ENCODE measurements at places on chromosomes 12 and 14.
A peak's percentile ranks its signal among the peaks of the same experiment; 100 is the strongest.

DNA sequence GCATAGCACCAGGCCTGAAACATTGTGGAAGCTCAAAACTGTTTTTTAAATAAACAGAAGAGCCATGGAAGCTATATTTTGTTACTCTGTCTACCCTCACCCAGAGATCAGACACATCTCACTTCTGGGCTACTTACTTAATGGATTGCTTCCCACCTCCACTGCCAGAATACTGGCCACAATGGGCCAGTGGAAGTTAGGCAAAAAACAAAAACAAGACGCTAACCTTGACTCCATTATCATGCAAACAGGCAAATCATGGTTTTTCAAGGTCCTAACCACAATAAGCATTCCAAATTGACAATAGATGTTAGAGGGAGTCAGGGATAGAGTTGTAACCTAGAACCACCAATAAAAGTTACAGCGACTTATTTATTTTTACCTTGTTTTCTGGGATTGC, 52.7 kb upstream of the PTCSC3 start:
- no peak for DNase-seq

- DNase-seq = no peak
Observed at GRCh38 chr14:60848066-60848465, 113.5 kb downstream of the MNAT1 start.

- DNase-seq = no peak
Observed at GRCh38 chr12:21542403-21542802, 16.3 kb downstream of the SPX start.

- peak; percentile 27 for DNase-seq
Observed at GRCh38 chr14:63745858-63746425, 18.1 kb upstream of the SGPP1 start.

DNA sequence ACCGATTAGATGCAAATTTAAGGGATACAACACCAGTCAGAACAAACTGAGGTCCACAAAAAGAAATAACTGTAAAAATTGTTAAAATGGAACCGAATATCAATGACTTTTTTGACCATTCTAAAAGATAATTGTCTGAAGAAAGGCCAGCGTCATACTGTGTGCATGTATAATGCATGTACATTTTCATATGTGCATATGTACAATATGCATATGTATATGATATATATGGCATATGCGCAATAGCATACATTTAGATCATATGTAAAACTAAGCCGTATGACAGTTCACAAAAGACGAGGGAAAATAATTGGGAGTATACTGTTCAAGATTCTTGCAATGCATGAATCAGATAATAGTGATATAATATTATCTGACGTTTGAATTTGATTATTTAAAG, 475.8 kb upstream of the TMEM132C start:
- DNase-seq = no peak

GRCh38 chr14:89384023-89384422, 33.0 kb downstream of the FOXN3 start:
- DNase-seq = no peak

DNA sequence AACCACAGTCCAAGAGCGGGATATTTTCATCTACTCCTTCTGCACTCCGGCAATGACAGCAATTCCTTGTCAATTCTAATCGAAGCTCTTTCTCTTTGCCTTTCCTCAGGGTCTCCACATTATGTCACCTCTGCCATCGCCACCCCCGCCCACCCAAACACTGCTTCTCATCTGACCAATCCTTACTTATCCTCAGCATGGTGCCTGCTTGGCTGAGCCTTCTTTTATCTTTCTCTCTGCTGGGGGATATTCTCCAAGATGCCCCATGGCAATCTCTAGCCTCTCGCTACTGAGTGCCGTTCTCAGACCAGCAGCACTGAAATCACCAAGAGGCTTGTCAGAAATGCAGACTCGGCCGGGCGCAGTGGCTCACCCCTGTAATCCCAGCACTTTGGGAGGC, 100.6 kb downstream of the PTPRB start:
- no peak for DNase-seq

DNA sequence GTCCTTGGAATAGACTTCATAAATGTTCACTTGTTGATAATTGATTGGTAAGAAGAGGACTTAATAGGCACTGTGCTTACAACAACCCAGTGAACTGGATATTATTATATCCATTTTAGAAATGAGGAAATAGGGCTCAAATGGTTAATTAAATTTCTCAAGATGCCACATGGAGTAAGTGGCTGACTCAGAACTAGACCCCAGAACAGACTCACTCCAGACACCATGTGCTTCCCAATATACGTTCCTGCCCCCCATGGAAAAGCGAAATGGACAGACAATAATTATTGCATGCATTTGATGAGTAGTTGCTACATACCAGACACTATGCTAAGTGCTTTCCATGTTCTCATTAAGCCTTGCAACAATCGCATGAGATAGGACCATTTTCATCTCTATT, 895 bp upstream of the ANKS1B start:
- DNase-seq = no peak

DNA sequence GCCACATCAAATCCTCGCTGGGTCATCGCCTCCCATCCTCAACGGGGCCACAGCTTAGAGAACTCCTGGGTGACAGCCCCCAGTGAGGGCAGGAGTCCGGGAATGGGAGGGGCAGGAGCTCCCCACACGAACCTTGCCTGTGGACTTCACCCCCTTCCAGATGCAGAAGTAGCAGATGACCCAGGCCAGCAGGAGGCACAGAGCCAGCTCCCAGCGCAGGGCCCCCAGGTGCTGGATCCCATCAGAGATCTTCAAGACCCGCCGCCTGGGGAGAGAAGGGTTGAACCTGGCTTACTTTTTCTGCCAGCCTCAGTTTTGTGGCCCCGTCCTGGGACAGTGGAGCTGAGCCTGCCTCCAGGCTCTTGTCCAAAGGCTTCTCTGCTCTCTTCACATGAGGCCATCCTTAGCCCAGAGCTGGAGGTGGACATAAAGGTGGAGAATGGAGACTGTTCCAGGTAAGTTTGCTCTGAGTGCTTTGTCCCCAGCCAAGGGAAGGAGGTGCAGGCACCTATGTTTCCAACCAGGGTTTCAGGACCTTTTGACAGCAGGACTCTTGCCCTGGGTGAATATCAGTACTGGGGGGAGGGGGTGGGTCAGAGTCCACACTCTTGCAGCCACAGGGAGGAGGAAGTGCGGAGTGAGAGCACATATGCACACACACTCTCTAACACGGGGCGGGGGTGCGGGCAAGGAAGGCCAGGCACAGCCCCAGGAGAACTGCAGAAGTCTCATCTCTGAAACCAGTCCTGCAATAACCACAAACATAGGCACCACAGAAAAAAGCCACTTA, 23.3 kb upstream of the SLC6A12 start:
- DNase-seq = no peak

DNA sequence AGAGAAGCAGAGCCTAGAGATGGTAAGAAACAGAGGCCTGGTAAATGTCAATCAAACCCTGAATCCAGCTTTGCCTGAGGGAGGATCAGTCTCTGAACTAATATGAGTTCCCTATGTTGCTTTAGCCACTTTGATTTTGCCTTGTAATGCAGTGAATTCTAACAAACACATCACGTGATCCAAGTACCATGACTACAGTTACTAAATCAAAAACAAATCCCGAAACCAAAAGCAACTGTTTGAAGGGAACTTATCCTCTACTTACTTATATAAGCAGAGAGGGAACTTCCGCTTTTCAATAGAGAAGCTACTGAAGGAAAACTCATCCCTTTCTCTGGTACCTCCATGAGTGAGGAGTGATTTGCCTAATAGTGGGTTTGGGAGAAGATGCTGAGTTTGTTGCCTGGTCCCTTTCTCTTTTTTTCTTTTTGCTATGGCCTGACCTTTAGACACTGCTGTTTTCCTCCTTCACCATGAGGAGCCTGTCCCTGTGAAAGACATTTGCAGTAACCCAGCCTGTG, 7.7 kb upstream of the PPTC7 start:
- DNase-seq = peak; percentile 82

DNA sequence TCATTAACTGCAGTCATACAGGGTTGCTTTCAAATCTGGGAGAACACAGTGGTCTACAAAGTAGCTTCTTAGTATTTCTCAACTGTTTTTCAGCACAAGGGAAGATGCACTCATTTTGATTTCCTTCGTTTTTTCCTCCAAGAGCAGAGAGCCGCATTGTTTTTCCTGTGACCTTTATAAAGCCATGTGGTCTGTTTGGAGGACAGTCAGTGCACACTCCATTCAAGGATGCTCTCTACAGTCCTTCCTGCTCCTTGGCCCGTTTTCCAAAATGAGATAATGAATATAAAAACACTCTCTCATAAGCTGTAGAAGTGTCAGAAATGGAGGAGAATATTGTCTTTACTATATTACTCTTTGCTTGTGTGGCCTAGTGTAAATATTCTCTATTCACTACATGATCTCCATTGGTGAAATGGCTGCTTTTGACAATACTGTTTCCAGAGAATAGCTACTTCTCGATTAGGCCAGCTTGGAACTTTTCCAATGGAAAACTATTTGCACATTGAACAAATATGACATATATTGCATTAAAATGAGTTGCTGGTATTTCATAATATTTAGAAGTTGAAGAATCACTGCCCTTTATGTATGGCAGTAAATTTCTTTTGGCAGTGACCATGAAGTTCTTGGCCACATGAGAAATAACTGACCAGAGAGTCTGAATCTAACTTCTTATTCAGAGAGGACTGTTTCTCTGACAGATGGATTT, 393.1 kb upstream of the RGS6 start:
- DNase-seq = no peak

GRCh38 chr12:14833952-14834351, 9.4 kb downstream of the ART4 start:
- DNase-seq = no peak

- peak; percentile 24 for DNase-seq
Observed at GRCh38 chr12:88400302-88400701, 180.0 kb downstream of the KITLG start.

DNA sequence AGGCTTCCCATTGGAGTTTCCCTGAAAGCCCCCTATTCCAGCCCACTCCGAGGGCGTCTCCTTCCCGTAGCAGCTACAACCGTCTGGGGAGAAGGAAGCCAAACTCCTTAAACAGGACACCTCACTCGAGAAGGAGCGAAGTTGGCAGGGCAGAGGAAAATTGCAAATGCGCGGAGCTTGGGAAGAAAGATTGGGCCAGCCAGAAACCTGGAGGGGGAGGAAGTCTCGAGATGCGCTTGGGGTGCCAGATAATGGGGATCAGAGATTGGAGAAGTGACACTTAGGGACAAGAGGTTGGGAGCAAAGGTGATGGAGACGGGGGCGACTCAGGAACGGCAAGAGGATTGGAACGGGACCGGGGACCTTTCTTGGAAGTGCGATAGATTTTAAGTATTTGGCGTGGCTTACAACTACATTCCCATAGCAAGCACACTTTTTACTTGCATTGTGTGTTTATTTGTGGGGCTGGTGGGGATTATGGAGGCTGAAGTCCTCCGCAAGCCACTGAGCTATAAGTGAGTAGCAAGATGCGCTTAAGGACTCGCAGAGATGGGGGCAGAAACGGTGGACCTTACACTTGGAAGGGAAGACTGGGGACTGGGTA, 926 bp downstream of the HRK start:
- no peak for DNase-seq

GRCh38 chr12:120072472-120073249, 43.9 kb downstream of the RAB35 start:
- DNase-seq = no peak

GRCh38 chr14:95098984-95099599, 58.2 kb downstream of the DICER1 start:
- no peak for DNase-seq

- no peak for DNase-seq
Observed at GRCh38 chr14:95759941-95760340, 46.0 kb upstream of the TCL1A start.

DNA sequence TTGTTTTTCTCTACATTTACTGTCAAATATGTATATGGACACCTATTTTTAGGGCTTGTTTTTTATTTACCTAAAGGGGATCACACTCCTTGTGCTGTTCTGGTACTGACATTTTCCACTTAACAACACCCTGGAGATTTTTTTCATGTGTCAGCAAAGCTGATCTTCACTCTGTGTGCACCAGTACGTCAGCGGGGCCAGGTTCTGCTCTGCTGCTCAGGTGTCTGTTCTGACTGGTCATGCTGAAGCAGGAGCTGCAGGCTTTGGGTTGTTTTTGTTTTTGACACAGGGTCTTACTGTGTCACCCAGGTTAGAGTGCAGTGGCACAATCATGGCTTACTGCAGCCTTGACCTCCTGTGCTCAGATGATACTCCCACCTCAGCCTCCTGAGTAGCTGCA, 81.9 kb upstream of the CCND2 start:
- no peak for DNase-seq

DNA sequence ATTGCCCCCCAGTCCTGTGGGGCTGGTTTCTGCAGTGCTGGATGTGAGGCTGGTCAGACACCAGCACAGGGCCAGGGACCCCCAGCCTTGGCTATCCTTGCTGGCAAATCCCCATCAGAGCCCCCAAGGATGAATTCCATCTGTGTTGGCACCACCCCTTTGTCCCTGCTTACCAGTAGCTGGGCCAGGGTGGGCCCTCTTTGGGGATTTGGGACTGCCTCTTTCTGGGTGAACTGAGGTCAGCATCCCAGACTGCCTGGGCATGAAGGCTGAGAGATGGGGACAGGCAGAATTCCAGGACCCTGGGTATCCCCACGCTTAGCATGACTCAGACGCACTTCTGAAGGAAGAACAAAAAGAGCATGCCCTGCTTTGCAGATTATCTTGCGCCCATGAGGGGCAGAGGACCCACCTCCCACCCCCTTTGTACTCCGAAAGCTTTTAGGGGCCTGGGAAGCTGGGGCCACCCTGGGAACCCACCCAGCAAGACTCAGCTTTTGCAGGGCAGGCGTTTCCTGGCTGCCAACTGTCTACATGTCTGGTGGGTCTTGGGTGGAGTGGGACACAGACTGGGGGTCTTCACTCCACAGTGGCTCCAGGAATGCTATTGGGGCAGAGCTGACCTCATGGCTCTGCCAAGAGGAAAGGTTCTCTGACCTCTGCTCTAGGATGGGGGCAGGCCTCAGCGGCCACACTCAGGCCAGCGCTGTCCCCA, 26.8 kb downstream of the RFLNA start:
- DNase-seq = no peak

DNA sequence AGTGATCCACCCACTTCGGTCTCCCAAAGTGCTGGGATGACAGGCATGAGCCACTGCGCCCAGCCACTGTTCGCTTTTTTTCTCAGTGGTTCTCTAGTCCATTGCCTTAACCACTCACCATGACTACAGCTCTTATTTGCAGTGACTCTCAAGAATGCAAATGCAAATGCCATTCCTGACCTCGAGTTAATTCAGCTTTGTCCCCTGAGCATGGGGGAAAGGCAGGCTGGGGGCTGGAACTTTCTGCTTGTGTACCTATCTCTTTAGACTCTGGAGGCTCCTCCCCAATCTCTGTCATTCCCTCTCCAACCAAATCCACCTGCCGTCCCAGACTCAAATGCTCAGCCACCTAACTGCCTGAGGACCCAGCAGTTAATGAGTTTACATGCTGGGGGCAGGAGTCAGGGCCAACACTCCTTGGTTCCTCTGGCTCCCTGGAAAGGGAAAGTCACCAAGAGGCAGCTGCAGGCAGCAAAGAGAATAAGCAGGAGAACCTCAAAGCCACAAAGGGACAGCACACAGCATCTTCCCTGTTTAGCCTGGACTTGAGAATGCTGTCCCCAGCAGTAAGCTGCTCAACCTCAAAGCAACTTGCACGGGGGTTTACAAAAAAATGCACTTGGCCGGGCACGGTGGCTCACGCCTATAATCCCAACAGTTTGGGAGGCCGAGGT, 5.3 kb upstream of the HNF1A start:
- no peak for DNase-seq
